ENCODE measurements at places on chromosomes 2 and 18.

DNA sequence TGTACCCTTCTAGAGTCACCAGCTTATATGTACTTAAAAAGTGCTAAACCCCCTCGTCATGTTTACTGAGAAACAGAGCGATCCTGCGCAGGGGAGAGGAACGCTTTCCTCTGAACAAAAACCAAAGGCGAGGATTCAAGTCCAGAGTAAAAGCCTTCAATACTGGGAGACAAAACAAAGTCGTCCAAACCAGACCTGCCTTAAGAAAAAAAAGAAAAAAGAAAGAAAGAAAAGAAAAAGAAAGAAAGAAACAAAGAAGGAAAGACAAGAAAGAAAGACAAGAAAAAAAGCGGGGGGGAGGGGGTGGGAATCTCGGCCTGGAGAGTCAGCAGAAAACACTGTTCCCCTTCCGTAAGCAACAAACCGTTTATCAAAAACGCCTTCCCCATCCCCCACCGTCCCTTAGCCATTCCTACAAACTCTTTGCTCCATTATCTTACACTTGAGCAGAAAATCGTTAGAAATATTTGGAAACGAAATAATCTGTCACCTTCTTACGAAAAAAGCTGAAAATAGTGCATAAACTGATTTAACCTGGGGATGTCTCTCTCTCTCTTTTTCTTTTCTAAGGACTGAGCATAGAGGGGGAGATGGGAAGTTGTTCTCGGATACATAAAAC lies 3.3 kb downstream of the PTGR3 start:
- no peak for DNase-seq

GRCh38 chr18:79954791-79955190 lies 3.3 kb upstream of the SLC66A2 start:
- no peak for DNase-seq

DNA sequence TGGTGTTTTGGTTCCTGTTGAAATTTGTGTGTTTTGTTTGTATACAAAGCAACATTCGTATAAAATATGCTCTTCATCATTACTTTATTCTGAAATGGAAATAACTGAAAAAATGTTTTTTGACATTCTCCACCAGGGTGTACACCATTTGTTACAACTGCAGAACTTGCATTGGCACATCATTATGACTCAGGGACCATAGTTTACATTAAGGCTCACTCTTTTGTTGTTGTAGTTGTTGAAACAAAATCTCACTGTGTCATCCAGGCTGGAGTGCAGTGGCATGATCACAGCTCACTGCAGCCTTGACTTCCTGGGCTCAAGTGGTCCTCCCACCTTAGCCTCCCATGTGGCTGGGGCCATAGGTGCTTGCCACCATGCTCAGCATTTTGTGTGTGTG lies 676.6 kb downstream of the TDRD15 start:
- DNase-seq: no peak

DNA sequence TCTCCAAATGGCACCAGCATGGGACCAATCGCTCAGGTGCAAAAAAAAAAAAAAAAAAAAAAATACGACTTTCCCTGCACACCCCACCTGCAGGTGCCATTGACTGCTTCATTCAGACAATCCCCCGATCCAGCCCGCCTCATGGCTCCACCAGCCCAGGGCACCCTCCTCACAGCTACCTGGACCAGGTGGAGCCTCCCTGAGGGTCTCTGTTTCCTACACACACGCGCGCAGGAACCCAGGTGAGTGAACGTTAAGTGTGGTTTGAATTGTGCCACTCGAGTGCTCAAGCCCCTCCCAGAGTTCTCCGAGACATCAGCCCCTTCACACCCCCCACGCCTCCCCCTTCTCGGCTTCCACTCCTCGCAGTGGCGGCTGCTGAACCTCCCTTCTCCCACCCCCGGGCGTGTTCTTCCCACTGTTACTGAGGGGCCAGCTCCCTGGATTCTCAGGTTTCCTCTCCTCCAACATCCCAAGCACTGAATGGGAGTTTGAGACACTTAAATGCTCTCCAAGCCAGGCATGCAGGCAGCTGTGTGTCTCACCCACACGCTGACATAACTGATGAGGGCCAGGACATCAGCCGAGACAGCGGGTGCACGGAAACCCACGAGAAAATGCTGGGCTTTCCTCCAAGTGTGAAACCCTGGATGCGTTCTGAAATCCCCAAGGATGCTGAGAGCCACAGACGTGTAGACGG lies 88.8 kb upstream of the SNTG2 start:
- no peak for DNase-seq

- DNase-seq: no peak
Measured at GRCh38 chr2:112977559-112978056, at the start of gene IL36G. TSS of gene IL36G (plus strand) at chr2:112978006. CDS start at chr2:112978639, 633 bp downstream.

- DNase-seq: no peak
Measured at GRCh38 chr2:224086226-224086914, 47.3 kb upstream of the SERPINE2 start.

GRCh38 chr2:215654148-215654819 lies 218.4 kb upstream of the FN1 start:
- DNase-seq: no peak

- no peak for DNase-seq
Measured at GRCh38 chr2:9135822-9136558, 70.6 kb upstream of the ASAP2 start.

GRCh38 chr18:4276953-4277585 lies 178.0 kb downstream of the DLGAP1 start:
- DNase-seq: no peak

GRCh38 chr18:68387246-68387645 lies 327.7 kb downstream of the TMX3 start:
- no peak for DNase-seq

DNA sequence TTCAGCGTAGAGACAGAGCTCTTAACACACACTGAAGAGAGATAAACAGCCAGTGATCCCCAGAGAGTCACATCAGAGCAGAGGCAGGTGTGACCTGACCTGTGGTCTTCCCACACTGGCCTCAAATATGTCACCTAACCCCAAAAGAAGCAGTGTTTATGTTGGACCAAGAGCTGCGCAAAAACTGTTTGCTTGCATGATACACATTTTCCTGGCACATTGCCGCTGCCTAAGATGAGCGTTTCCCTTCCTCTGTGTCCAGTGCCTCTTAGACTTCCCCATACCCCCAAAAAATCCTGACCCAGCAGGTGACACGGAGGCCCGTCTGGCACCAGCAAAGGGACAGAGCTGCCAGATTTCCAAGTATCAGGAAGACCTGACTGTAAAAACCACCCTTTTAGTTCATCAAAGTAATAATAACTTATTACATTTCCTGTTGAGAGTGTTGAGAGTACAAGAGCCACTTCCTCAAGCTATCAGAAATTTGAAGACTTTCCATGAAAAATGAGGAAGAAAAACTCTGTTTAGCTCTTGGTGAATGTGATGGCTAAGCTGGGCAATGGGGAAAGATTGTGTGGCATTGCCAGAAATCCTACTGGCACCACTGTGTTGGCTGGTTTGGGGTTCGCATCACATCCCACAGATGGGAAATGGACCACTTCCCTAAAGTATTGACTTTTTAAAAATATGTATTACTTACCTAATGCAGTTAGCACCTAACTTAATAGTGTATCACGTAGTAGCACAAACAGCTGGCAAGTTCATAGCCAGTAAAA lies 6.7 kb downstream of the TNFRSF11A start:
- DNase-seq: no peak

GRCh38 chr2:62406573-62407043 lies 99.4 kb downstream of the TMEM17 start:
- DNase-seq: no peak

- no peak for DNase-seq
Measured at GRCh38 chr2:38105922-38106321, 30.0 kb upstream of the CYP1B1 start.

DNA sequence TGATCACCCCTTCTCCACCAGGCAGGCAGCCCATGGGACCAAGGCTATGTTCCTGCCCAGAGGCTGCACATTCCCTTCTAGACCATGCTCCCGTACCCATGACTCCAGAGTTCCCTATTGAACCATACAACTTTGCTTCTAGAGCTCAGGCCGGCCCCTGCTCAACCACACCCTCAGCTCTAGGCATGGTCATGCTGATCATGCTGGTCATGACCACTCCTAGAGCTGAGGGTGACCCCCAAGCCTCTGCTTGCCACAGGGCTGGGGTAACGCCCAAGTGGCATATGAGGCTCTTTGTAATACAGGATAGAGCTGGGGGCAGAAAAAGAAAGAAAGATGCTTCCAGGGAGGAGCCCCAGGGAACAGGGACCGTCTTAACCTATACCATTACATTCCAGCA lies 301.8 kb downstream of the SP3 start:
- DNase-seq: no peak

- no peak for DNase-seq
Measured at GRCh38 chr2:217417536-217417935, 557.7 kb upstream of the TNP1 start.

GRCh38 chr2:69291721-69292120 lies 95.3 kb downstream of the GFPT1 start:
- DNase-seq: no peak

DNA sequence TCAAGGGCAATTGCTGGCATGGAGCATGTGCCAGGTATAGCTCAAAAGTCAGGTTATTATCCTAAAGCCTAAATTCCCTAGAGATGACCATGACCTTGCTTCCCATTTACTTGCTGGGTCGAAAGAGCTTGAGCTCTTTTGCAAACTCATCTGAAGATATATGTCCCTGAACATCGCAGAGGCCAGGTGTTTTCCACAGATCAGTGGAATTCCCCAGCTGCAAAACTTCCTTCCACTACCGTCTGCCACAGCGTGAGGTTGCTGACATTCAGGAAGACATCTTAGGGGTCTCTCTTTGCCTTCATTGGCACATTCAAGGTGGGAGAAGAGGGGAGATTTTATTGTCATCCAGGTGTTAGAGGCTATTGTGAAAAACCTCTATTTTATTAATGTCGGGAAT lies 171.0 kb downstream of the MIB1 start:
- DNase-seq: no peak

Data from activated T-helper 9 cell treated with anti-CD3 and anti-CD28 coated beads, Interleukin-2, amount 50 U/mL, for 16 hours (primary cell).